Hematopoietic multipotent progenitor cell (in vitro differentiated cells): ENCODE measurements at places on chromosomes 2 and 18. TPM values are rescaled to one million over a fixed set of nuclear protein-coding genes. Genes with fewer than 3 reads are reported as not detected.

ICA1L gene
- 4.6 TPM for total RNA-seq

TRIM54 gene
- total RNA-seq = under 0.01 TPM

SNED1 gene
- 11.8 TPM for total RNA-seq

CCNT2 gene
- total RNA-seq = 30.2 TPM

DCDC2C gene
- total RNA-seq = not detected

SLC9A4 gene
- total RNA-seq = not detected
